CD4-positive, alpha-beta T cell treated with Interleukin-12 subunit alpha and Interleukin-12 subunit beta, for 1 hour (primary cell): ENCODE measurements at places on chromosomes 3 and 15.

DNA sequence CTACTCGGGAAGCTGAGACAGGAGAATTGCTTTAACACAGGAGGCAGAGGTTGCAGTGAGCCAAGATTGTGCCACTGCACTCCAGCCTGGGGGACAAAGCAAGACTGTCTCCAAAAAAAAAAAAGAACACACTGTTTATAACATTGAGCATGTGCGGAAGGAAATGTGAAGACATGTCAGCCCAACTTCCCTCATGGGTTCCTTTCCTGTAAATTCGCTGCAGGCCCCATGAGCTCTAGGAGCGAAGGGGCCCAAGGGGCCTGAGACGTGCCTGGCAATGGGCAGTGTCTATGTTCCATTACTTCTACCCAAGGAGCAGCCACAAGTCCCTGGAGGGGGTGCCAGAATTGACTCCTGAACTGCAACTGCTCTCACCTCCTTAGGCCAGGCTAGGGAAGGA is 3.2 kb downstream of the PFKFB4 start:
- no peak for DNase-seq

DNA sequence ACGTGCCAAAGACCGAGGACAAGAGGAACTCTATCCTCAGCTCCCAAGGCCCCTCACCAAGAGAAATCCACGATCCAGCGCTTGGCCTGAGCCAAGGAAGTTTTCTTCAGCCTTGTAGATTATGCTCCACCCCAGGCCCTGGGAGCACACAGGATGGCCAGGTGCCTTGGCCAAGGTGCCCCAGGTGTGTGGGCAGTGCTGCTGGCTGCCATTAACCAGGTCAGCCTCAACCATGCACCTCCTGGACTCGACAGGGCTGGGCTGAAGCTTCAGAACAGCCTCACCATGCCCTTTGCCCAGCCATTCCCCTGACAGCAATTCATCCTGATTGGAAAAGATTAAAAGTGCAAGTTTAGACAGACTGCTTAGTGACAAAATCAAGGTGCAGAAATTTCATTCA is 10.9 kb upstream of the MESP1 start:
- no peak for DNase-seq

DNA sequence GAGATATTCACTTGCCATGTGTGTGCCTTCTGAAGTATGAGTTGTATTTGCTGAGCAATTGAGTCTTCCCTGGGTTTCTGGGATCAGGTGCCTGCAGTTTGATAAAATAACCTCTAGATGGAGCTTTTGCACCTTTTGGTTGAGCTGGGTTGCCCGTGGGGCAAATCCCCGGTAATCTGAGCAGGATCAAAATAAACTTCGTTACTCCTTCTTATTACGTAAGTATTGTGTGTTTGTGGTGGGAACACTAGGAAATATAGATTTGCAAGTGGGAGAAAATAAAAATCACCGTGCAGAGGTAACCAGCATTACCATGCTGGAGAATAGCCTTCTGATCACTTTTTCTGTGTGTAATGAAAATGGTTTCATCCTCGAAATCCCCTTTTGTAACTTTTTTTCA is 277.4 kb upstream of the NR2E3 start:
- DNase-seq: no peak

GRCh38 chr15:80250614-80251427 is 1.2 kb downstream of the CTXND1 start:
- DNase-seq: no peak

- no peak for DNase-seq
Measured at GRCh38 chr3:86381247-86381646, 609.7 kb downstream of the VGLL3 start.

- peak; percentile 6 for DNase-seq
Measured at GRCh38 chr3:14885307-14885706, 62.1 kb upstream of the NR2C2 start.

DNA sequence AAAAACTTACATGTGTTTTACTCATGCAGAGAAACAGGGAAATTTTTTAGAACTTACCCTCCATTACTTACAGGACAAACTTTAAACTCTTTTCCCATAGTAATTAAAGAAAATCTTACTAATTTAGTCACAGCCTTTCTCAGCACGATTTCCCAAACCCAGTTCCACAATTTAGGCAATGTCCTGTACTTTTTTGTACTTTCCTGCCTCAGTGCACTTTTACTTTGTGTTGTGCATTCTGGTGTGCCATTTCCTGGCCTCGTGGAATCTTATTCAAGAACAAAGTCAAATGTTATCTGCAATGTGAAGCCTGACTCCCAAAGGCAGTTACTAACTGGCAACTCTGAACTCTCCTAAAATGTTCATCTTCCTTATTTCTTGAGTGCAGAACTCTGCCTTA is 1.9 kb downstream of the SLC33A1 start:
- no peak for DNase-seq

DNA sequence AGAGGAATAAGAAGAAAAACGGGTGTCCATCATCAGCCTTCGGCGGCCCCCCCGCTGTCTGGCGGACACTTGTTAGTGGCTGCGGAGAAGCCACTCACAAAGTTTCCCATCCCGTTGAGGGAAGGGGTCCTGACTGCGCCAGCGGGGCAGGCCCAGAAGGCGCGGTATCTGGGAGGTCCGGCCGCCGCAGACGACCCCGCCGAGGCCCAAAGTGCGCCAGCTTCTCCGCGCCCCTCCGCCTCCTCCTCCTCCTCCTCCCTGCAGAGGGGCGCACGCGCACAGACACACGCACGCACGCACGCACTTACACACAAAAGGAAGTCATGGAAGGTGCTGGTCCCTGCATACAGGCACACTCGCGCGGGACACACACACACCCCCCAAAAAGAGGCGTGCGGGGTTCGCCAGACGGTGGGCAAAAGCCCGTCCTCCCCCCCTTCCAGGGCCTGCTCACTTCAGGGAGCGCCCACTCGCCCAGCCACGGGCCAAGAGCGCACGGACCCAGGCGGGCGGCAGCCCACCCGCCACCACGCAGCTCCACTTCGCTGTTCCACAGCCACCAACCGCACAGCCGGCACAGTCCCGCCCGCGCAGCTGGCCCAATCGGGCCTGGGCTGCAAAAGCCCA is 18.0 kb downstream of the ZNF148 start:
- peak; percentile 46 for DNase-seq

- DNase-seq: no peak
Measured at GRCh38 chr3:134059671-134060560, 30.2 kb upstream of the SLCO2A1 start.

DNA sequence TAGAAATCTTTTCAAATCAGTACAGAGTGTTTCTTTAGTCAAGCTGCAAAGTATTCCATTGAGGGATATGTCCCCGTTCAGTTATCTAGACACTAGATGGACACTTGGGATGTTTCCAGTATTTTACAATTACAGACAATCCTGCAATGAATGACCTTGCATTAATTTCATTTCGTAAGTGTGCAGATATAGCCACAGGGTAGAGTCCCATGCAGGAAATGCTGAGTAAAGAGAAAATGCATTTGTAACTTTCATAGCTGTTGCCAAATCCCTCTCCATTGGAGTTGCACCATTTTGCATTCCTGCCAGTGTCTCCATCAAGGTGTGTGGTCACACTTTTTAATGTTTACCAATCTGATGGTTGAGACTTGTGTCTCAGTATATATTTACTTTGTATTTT is 92.5 kb downstream of the LIPC start:
- no peak for DNase-seq

DNA sequence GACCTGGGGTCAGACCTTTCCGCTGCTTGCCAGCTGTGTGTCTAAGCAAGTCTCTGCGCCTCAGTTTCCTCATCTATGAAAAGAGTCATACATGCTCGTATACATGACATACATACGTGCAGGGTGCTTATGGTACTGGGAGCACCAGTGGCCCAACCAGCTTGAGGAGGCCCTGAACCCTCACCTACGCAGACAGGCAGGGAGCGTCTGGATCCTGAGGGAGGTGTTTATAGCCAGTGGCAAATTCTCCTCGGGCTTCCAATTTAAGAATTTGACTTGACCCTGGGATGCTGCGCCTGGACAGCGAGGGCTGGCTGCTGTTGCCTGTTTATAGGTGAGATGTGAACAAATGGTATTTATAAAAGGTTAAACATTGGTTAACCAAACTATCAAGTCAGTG is 17.7 kb upstream of the FGD5 start:
- DNase-seq: no peak

GRCh38 chr3:124935264-124935663 is 713 bp upstream of the MUC13 start:
- no peak for DNase-seq

DNA sequence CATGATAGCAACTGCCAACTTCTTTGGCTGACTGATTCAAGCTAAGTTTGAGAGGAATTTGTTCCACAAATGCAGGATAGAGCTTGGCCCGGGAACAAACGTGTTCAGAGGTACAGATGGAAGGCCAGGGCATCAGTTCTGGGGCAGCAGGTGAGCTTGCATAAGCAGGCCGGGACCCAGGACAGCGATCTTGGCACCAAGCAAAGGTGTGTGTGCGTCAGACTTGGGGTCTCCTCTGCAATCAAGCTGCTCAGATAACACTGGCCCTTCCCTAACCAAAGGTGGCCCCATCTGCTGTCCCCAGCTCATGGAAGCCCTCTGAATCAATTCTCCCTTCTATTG is 155.6 kb downstream of the MEGF11 start:
- no peak for DNase-seq

GRCh38 chr3:29176501-29176900 is 104.4 kb upstream of the RBMS3 start:
- no peak for DNase-seq

- DNase-seq: no peak
Measured at GRCh38 chr15:78075490-78076230, 1.9 kb downstream of the TBC1D2B start.

GRCh38 chr3:129065016-129065719 is 4.6 kb downstream of the GP9 start:
- DNase-seq: no peak

GRCh38 chr3:155418407-155418806 is 124.9 kb upstream of the STRIT1 start:
- DNase-seq: no peak

GRCh38 chr15:100663086-100663914 is 60.9 kb downstream of the ASB7 start:
- DNase-seq: no peak

DNA sequence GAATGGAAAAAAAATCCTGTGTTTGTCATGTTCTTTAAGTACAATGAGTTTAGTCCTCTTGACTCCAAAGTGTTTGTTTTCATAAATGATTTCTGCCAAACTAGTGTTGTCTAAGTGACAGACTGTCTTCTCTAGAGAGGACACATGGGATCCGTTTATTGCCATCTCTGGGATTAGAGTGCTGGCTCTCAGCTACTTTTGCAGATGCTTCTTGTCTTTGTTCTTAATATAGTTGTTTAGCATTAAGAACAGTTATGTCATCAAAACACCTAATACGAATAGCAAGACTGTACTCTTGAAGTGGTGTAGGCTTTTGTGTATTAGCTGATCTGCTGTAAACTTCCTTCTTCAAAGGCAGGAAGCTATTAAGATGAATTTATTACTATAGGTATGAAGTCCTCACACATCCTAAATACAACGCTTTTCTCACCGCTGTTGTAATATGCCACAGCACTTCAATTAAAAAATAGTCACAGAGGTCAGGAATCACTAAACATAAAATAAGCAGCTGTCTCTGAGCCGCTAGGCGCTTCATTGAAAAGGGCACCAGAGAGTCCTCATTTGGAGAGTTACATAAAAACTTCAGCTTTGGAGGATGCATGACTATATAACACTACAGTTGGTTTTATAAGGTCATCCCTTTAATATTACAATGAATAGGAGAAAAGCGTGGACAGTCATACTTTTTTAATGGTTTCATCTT is 128.3 kb upstream of the ZNF385D start:
- DNase-seq: no peak

- DNase-seq: no peak
Measured at GRCh38 chr3:36147934-36148558, 232.3 kb upstream of the STAC start.

- DNase-seq: peak; percentile 5
Measured at GRCh38 chr15:99614749-99615288, 49.0 kb downstream of the MEF2A start.

GRCh38 chr3:8657804-8658305 is 13.3 kb upstream of the SSUH2 start:
- no peak for DNase-seq

- DNase-seq: no peak
Measured at GRCh38 chr15:37054336-37054735, 46.0 kb downstream of the MEIS2 start.

GRCh38 chr3:197019535-197019934 is 10.1 kb downstream of the MELTF start:
- DNase-seq: no peak

DNA sequence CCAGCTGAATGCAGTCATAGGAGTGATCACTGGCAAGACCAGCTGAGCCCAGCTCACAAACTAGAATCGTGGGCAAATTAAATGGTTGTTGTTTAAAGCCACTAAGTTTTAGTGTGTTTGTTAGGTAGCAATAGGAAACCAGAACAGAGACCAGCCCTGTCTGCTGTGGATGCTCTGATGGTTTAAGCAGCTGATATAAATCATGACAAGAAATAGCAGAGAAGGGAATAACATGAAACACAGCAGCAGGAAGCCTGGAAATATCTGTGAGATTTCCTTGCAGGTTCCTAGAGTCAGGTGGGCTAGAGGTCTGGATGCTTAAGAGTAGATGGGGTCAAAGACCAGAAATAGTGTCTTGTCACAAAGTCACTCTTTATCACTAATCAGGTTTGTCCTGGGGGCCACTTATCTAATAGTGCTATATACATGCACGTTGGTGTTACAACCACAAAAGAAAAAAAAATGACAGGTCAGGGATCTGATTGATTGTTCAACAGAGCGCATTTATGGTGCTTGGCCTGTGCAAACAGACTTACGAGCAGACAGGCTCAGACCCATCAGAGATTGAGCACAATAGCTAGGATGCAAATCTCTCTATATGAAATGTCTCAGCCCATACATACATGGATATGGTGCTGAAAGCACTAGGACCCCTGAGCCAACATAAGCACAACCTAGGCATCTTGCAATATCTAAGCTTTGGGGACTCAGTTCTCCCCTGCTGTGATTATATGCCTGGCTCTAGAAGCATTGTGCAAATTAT is 967.7 kb downstream of the AGBL1 start:
- DNase-seq: no peak

GRCh38 chr15:25056484-25057425 is 102.0 kb downstream of the SNRPN start:
- DNase-seq: no peak

DNA sequence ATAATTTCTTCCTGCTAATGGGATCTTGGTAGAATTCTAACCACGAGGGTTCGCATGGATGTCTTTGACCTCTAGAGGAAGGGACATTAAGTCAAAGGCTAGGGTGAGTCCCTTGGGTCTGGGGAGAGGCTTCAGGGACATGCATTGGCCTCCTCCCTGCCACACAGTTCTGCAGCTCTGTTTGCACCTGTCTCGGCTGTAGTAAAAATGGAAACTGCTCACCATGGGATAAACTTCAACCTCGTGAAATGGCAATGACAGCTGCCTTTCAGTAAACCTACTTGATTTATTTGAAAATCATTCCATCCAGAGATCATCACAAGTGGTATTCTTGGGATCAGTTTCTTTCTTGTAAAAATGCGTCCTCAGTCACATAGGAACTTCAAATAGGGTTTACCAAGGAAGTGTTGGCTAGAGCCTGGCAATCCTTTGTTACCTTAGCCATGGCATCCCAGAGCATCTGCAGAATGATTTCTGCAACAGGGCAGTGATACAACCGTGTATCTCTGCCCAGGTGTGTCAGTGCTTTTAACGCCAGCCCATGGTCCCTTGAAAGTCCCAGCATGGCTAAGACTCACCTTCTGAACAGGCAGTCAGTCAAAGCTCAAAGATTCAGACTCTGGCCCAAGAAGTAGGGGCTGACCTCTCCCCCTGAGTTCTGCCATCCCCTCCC is 14.0 kb upstream of the LRTM1 start:
- no peak for DNase-seq

GRCh38 chr3:177220136-177220974 is 23.1 kb upstream of the TBL1XR1 start:
- DNase-seq: no peak

GRCh38 chr3:42773409-42773751 is 327 bp upstream of the CCDC13 start:
- DNase-seq: no peak
